T-cell (primary cell): ENCODE measurements at places on chromosomes 4 and X. TPM values are rescaled to one million over a fixed set of nuclear protein-coding genes. Genes with fewer than 3 reads are reported as not detected.

GRCh38 chr4:30630431-30630830 lies 89.7 kb upstream of the PCDH7 start:
- H3K27ac ChIP-seq, result no peak overlapping the region
- H3K4me1 ChIP-seq, result no peaks in the 10 kb centered on the region
- H3K36me3 ChIP-seq, result no peaks in the 10 kb centered on the region
- H3K4me3 ChIP-seq, result no peak overlapping the region
- H3K27me3 ChIP-seq, result no peaks in the 10 kb centered on the region

GRCh38 chrX:102978594-102978993 lies 41.5 kb downstream of the RAB40AL start:
- DNase-seq, result no peak
- no peak overlapping the region for H3K4me3 ChIP-seq
- no peaks in the 10 kb centered on the region for H3K36me3 ChIP-seq
- no peaks in the 10 kb centered on the region for H3K27me3 ChIP-seq
- no peak overlapping the region for H3K27ac ChIP-seq
- H3K4me1 ChIP-seq, result no peaks in the 10 kb centered on the region

- H3K4me1 ChIP-seq, result no peaks in the 10 kb centered on the region
- H3K27ac ChIP-seq, result no peak overlapping the region
- H3K36me3 ChIP-seq, result no peaks in the 10 kb centered on the region
These were observed 59.4 kb upstream of the PITX2 start for GRCh38 chr4:110682311-110682710.

- DNase-seq, result no peak
- no peak overlapping the region for H3K27ac ChIP-seq
- no peaks in the 10 kb centered on the region for H3K27me3 ChIP-seq
- no peaks in the 10 kb centered on the region for H3K4me1 ChIP-seq
- peaks cover 41% of the 10 kb centered on the region for H3K36me3 ChIP-seq
These were observed 262.4 kb downstream of the CAMK2D start for GRCh38 chr4:113499166-113499565.

DNA sequence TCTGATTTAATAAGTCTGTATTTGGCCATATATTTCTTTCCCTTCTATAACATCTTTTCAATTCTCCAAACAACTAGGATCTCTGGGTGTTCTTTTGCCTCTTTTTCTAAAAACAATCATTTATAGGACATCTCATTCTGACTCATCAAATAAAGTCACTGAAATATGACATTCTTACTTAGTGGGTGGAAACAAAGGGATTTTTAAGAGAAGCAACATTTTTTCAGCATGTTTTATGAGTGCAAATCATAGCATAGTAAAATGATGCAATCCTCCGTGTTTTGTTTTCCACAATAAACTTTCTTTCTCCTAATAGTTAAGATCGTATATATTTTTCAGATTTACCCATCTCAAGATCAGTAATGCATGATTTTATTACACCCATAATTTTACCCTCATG lies 179.8 kb downstream of the SPCS3 start:
- no peak for DNase-seq
- H3K36me3 ChIP-seq, result no peaks in the 10 kb centered on the region
- H3K4me1 ChIP-seq, result no peaks in the 10 kb centered on the region
- H3K27ac ChIP-seq, result no peak overlapping the region
- H3K27me3 ChIP-seq, result no peaks in the 10 kb centered on the region

DNA sequence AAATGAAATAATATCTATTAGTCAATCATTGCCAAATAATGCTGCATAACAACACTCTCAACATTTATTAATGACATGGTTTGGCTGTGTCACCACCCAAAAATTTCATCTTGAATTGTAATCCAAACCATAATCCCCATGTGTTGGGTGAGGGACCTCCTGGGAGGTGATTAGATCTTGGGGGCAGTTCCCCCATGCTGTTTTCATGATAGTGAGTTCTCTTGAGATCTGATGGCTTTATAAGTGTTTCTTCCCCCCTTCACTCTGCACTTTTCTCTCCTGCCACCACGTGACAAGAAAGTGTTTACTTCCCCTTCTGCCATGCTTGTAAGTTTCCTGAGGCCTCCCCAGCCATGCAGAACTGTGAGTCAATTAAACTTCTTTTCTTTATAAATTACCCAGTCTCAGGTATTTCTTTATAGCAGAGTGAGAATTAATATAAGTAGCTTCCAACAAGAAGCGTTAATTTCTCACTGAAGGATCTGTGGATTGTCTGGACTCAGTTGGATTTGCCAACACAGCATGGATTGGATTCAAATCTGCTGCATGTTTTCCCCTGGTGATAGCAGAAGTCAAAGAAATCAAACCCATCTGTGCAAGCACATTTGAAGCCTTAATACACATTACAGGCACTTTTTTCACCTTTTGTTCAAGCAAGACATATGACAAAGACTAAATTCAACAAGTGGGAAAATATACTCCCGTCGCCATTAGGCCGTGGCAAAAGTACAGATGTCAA lies 216.6 kb downstream of the PDGFC start:
- no peaks in the 10 kb centered on the region for H3K36me3 ChIP-seq
- no peak overlapping the region for H3K27ac ChIP-seq
- H3K4me1 ChIP-seq, result no peaks in the 10 kb centered on the region
- H3K27me3 ChIP-seq, result no peaks in the 10 kb centered on the region
- no peak for DNase-seq

DNA sequence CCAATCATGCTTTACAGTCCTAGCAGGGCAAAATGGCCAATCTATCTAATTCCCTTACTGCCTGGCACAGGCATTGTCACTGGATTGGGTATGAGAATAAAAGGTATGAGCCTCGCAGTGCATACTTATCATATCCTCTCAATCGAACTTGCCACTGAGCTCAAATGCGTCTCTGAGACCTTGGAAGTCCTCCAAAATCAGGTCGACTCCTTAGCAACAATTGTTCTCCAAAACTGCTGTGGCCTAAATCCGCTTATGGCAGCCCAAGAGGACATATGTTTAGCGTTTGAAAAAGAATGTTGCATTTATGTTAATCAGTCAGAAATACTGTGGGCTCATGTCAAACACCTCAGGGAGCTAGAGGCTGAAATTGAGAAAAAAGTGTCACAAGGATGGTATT lies 69.7 kb downstream of the SPIN4 start:
- no peaks in the 10 kb centered on the region for H3K36me3 ChIP-seq
- no peak for DNase-seq
- no peaks in the 10 kb centered on the region for H3K4me1 ChIP-seq
- H3K4me3 ChIP-seq, result no peak overlapping the region

GRCh38 chr4:183962419-183962818 lies 57.3 kb downstream of the STOX2 start:
- H3K4me3 ChIP-seq, result no peak overlapping the region
- peaks cover 2% of the 10 kb centered on the region for H3K4me1 ChIP-seq

DNA sequence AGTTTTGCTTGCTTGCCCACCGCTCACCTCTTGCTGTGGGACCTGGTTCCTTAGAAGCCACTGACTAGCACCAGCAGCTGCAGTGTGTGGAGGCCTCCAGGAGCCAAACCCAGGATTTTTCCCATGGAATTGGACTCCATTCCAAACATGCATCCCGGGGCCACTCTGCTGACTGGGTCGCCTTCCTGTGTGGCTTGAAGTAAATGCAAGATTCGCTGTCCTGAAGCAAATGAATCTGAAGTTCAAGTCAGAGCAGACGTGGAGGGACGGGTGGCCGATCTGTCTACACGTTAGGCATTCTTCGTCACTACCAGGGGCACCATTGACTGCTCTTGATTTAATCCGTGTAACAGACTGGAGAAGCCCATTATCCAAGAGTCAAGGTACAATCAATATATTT lies 109.0 kb downstream of the SHOX start:
- no peak overlapping the region for H3K4me3 ChIP-seq
- no peaks in the 10 kb centered on the region for H3K4me1 ChIP-seq
- DNase-seq, result no peak
- peaks cover 8% of the 10 kb centered on the region for H3K27me3 ChIP-seq
- H3K27ac ChIP-seq, result no peak overlapping the region
- H3K36me3 ChIP-seq, result no peaks in the 10 kb centered on the region

DNA sequence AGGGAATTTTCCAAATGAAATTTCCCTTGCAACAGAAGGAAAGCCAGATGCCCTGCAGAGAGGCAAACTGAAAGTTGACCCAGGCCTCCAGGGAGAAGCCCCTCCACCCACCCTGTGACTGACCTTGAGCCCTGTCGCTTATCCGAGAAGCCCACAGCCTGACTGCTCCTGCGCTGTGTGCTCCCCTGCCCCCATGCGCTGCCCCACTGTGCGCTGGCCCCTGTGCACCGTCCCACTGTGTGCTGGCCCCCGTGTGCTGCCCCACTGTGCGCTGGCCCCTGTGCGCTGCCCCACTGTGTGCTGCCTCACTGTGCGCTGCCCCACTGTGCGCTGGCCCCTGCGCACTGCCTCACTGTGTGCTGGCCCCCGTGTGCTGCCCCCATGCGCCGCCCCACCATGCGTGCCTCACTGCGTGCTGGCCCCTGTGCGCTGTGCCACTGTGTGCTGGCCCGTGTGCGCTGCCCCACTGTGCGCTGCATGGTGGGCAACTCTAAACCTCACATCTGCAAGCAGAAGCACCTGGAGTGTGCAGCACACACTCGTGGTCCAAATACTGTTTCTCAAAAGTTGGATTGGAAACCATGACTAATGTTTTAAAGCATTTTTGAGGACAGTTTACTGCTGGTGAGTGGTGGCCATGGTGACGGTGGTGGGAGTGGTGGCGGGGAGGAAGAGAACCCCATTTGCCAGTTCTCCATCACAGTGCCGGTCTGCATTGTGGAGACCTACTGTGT lies 8.3 kb upstream of the GRPEL1 start:
- no peaks in the 10 kb centered on the region for H3K36me3 ChIP-seq
- H3K4me3 ChIP-seq, result no peak overlapping the region
- peaks cover 14% of the 10 kb centered on the region for H3K27me3 ChIP-seq
- no peak overlapping the region for H3K27ac ChIP-seq
- H3K4me1 ChIP-seq, result peaks cover under 1% of the 10 kb centered on the region
- no peak for DNase-seq

SPANXB1 gene
- not detected for total RNA-seq

PCDH10 gene
- not detected for total RNA-seq
